ENCODE measurements at places on chromosomes 3 and 15. TPM values are rescaled to one million over a fixed set of nuclear protein-coding genes. Genes with fewer than 3 reads are reported as not detected.

The NEK10 gene
- 0.72 TPM for total RNA-seq

The SPINK8 gene
- not detected for total RNA-seq

The DAZL gene
- total RNA-seq = not detected

The CLRN1 gene
- not detected for total RNA-seq

The CSTA gene
- 324 TPM for total RNA-seq

The RASL12 gene
- not detected for total RNA-seq
